Fibroblast of skin of left biceps (primary cell): ENCODE measurements at places on chromosomes 6 and 20.

- DNase-seq = no peak
Measured at GRCh38 chr20:36847710-36848040, 28.3 kb upstream of the TLDC2 start.

DNA sequence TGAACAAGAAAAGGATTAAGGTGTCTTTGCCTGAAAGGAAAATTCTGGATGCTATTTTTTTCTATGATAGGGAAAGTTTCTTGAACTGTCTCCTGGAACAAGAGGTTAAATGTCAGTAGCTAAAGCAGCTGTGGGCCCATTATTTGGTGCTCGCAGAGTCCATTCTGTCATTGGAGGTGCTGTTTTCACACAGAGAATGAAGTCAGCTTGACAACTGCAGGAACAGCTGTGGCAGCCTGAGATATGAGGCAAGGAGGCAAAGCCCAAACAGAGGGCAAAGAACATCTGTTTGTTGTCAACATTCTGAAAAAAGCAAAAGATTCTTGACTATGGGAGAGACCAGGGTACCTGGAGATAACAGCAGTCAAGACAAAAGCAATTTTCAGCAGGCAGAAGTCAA, 548.2 kb downstream of the KIF16B start:
- DNase-seq = no peak

GRCh38 chr6:29661071-29661470, 4.2 kb downstream of the MOG start:
- DNase-seq = no peak

GRCh38 chr6:84466511-84466910, 239.1 kb upstream of the CEP162 start:
- no peak for DNase-seq

GRCh38 chr6:167855825-167856425, 29.2 kb downstream of the AFDN start:
- DNase-seq = peak; percentile 73

- peak; percentile 77 for DNase-seq
Measured at GRCh38 chr6:26196846-26197635, 109.8 kb downstream of the HFE start.

- DNase-seq = no peak
Measured at GRCh38 chr6:142406131-142406530, 104.3 kb downstream of the ADGRG6 start.

GRCh38 chr20:46586724-46587123, 36.3 kb upstream of the OCSTAMP start:
- DNase-seq = no peak

DNA sequence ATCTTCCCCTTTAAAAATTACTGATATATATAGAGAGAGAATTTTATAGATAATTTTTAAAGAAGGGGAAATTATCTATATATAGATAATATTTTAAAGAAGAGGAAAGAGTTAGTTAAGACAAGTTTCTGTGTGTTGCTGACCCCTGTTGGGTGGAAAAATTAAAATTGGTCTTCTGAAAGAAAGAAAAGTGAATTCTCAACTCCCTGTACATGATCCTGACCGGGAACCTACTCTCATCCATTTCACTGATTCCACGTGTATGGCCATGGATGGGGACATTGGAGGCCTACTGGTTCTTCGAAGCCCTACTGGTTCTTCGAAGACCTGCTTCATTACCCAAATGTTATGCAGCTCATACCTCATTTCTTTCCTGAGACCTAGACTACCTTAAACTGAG, 53.0 kb upstream of the TCF21 start:
- DNase-seq = no peak
